Right ventricle myocardium inferior (tissue), 1 donor: ENCODE measurements at places on chromosomes 13 and 19. TPM values are rescaled to one million over a fixed set of nuclear protein-coding genes. Genes with fewer than 3 reads are reported as not detected.

Gene CATSPERD
- total RNA-seq = not detected

Gene TNNT1
- 66.0 TPM for total RNA-seq

Gene HS6ST3
- 1.4 TPM for total RNA-seq

Gene EPSTI1
- total RNA-seq = 3.8 TPM

Gene TEKTIP1
- not detected for total RNA-seq

Gene SULT2A1
- total RNA-seq = not detected

Gene SH2D3A
- total RNA-seq = not detected

Gene GALP
- total RNA-seq = not detected

Gene SLC35E1
- total RNA-seq = 23.5 TPM

Gene KLK6
- total RNA-seq = not detected

Gene KLK12
- not detected for total RNA-seq

Gene KLK8
- total RNA-seq = not detected

Gene ZNF726
- total RNA-seq = 0.38 TPM

Gene FLT3LG
- total RNA-seq = 4.7 TPM

Gene RBM42
- total RNA-seq = 51.5 TPM
